ENCODE measurements at places on chromosomes 7 and 10.

- no peak for DNase-seq
These were observed 58.0 kb downstream of the PRKAG2 start for GRCh38 chr7:151818674-151819519.

GRCh38 chr7:151057506-151057988, at the start of gene CDK5:
Gene CDK5, minus strand, starts transcription at chr7:151057897. Its CDS starts 49 bp downstream, at chr7:151057848.
- no peak for DNase-seq

GRCh38 chr10:114967071-114967470, 29.1 kb downstream of the TRUB1 start:
- no peak for DNase-seq

GRCh38 chr7:22400936-22401553, 44.1 kb upstream of the RAPGEF5 start:
- no peak for DNase-seq

DNA sequence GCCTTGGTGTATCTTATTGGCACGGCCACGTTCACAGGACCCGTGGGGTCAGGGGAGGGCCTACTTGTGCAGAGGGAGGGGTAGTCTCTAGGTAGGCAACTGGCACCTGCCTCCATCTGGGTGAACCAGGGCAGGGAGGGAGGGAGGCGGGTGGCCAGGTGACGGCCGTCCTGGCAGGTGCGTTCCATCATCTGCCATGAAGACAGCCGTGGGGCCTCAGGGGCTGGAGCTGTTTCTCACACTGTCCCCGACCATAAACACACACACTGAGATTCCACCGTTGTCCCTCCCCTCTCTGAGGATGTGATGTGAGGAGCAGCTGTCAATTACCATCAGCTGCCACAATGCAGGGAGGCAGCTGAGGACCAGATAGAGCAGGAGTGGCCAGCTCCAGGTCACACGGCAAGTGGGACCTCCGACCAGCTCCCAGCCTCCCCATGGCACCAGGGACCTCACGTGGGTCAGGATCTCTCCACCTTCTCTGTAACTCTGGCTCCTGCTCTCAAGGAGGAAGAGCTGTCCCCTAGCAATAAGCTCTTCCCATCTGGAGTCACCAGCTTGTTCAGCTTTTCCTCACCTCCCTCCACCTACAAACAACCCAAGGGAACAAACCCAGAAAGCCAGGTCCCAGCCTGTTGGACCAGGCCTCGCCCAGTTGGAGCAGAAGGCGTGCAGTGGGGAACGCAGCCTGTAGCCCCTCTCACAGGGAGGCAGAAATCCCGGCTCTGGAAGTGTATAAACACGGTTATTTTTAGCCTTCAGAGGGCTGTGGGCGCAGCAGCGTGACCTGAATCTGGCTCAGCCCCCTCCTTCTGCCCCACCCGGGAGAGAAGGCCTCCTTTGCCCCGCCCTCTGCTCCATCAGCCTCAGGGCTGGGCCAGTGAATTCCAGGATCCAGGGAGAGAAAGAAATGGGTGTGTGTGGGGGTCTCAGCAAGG, 33.1 kb downstream of the ZMIZ1 start:
- DNase-seq: no peak

- DNase-seq: no peak
These were observed 96.6 kb downstream of the SNX10 start for GRCh38 chr7:26388256-26388655.

- DNase-seq: no peak
These were observed 28.4 kb upstream of the FOXL3 start for GRCh38 chr7:261341-262250.

DNA sequence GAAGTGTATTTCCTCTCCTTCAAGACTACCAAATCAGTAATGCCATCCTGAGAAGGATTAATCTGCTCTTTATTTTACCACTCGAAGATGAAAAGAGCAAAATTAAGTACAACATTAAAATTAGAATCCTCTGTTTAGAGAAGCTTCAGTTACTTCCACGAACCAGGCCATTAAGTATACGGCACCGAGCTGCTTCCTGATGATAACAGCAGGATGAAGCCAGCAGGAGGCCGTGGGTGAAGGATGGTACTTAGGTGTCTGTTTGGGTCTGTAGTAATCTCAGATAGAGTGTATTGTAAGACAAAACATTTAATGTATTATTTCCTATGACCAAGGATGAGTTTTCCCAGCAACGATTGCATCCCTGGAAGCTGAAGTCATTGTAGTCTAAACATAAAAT, 362.8 kb downstream of the SFMBT2 start:
- no peak for DNase-seq

GRCh38 chr7:147803151-147803550, 787.4 kb upstream of the C7orf33 start:
- no peak for DNase-seq

DNA sequence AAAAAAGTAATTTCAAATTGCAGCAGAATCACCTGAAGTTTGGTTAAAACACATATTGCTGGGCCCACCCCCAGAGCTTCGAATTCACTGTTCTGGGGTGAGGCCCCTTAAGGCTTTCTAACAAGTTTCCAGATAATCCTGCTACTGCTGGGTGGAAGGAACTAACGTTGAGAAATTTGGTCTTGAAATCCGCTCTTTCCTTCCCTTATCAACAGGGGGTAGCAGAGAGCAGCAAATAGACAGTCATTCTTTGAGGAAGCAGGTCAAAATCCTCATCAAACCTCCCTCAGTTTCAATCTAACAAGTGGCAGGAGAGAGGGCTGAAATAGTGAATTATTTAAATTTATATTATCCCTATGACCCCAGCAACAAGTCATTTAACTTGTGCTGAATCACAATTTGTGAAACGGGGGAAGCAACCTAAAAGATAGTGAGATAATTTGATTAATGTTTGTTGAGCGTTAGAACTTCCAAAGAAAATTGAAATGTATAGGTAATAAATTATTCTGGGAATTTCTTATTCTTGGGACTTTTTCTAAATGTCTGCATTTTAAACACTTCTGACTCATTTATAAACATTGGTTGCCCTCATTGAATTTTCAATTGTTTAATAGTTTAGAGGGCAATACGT, 21.7 kb upstream of the MALSU1 start:
- no peak for DNase-seq

GRCh38 chr7:79462390-79462789, 8.9 kb upstream of the MAGI2 start:
- no peak for DNase-seq
